ENCODE measurements at places on chromosomes 1 and 21.
A peak's percentile ranks its signal among the peaks of the same experiment; 100 is the strongest.

DNA sequence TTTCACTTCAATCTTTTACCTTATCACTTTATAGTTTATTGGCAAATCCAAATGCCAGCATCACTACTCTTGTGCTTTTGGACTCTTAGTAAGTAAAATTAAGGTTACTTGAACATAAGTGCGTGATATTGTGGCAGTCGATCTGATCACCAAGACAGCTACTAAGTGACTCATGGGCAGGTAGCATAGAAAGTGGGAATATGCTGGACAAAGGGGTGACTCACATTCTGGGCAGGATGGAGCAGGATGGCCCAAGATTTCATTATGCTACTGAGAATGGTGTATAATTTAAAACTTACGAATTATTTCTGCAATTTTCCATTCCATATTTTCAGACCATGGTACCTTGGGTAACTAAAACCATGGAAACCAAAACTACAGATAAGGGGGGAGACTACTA, 120.2 kb downstream of the ROR1 start:
- no peak for DNase-seq

GRCh38 chr1:83762416-83762815, 236.5 kb downstream of the TTLL7 start:
- DNase-seq: no peak

- no peak for DNase-seq
Observed at GRCh38 chr1:16026723-16027484, 5.1 kb downstream of the CLCNKA start.

- no peak for DNase-seq
Observed at GRCh38 chr21:34950980-34951379, 98.1 kb downstream of the RUNX1 start.

DNA sequence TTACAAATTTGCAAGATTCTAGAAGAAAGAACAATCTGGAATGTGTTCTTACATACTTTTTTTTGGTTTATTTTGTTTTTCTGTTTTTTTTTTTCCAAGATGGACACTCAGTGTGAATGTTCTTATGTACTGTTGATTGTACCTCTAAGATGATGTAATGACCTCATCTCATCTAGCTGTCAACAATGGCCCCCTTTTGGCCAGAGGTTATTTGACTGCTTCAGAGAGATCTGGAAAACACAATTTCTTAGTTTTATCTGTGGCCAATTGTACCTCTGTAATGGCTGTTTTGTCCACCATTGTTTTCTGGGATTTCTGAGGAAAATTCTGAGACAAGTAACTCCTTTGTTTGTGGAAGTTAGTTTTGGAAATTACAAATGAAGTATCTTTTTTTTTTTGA, 38.9 kb downstream of the ST6GALNAC3 start:
- no peak for DNase-seq

DNA sequence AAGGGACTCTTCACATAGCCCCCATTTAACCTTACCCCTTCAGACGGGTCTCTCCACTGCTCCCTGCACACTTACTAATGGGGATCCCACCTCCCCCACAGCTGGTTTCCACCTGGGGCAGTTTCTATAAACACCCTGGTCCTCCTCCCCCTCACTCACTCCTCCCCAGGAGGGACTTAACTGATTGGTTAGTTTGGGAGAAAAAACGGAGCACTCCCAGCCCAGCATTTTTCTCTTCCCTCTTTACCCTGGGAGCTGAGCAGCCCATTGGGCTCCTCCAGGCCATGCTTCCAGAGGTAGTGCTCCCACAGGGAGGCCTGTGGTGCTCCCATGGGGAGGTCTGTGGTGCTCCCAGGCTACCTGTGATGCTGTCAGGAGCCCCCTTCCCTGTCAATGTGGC, 93.7 kb downstream of the MIS18A start:
- DNase-seq: no peak

GRCh38 chr21:43600642-43601402, 58.5 kb downstream of the HSF2BP start:
- DNase-seq: no peak

GRCh38 chr1:7721940-7722669, 49.0 kb upstream of the VAMP3 start:
- DNase-seq: no peak

DNA sequence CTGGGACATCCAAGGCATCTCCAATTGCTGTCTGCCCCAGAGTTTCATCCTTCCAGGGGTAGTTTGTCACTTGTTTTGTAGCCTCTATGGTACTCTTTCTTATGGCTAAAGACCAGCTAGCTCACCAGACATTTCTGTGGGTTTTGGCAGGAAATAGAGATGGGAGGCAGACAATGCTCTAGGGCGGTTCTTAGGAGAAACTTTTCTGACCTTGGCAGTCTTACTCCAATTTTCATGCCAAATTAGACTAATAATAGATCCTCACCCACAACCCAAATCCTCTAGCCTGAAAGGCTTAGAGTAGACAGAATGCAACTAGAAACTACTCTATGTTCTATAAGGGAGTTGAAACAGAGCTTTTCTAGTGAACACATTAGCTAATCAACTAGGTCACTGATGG, 69.8 kb downstream of the LRIG2 start:
- DNase-seq: no peak

DNA sequence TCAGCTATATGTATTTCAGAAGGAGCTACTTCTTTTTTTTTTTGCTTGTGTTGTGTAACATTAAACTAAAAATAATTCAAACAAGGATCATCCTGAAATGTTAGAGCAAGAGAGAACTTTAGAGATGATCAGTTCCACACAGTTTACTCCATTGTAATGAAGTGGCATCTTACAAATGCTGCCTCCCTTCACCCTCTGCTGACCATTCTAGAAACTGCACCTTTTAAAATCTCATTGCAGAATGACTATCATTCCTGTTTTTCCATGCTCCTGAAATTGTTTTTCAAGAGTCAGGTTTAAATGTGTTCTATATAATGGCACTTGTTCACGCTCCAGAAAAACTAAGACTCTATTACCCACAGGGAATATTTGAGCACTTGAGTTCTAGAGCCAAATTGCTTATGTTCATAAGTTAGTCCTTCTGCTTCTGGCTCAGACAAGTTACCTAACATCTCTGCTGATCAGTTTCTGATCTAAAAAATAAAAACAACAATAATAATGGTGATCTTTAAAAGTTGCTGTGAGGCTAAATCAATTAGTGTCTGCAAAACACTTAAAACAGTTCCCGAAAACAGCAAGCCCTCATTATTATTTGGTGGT, 21.5 kb upstream of the SLC44A5 start:
- peak; percentile 13 for DNase-seq

GRCh38 chr1:116492358-116492811, 78.4 kb downstream of the CD58 start:
- DNase-seq: no peak

- DNase-seq: no peak
Observed at GRCh38 chr1:230280054-230280795, 145.9 kb downstream of the PGBD5 start.

GRCh38 chr1:31693231-31693630, 10.6 kb downstream of the COL16A1 start:
- DNase-seq: no peak

DNA sequence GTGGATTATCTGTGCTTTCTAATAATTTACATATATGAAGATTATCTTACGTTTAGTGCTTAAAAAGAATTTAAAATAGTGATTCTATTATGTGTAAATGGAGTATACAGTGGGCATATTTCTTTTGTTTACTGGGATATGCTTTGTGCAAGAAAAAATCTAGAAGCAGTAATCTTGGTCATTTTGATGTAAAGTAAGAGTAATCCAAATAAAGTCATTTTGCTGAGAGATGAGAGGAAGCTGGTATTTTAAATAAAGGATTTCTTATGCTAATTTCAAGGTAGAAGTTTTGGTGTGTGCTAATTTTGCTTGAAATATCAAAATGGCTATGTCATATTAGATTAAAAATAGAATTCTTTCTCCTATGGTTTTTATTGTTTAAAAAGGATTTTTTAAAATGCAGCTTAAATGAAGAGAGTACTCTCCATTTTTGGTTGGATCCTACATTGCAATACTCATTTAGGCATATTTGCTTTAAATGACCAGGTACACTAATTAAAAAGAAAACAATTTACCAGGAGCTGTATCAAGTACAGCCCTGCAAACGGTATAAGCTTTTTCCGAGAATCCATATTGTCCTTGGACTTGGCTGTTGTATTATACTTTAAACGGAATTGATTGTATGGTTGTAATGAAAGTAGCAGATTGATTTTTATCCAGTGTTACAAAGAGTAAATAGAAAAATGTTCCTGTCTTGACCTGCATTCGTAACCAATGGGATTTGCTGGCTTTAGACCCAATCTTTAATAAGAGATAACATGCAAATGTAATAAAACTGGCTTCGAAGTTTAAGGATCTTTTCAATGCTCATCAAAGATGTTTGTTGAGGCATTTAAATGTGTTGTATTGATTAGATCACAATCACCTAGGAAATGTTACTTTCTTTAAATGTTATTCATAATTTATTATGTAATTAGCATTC, 574.7 kb downstream of the USP25 start:
- DNase-seq: no peak

GRCh38 chr1:152440635-152441471, 26.8 kb upstream of the CRNN start:
- DNase-seq: peak; percentile 68

DNA sequence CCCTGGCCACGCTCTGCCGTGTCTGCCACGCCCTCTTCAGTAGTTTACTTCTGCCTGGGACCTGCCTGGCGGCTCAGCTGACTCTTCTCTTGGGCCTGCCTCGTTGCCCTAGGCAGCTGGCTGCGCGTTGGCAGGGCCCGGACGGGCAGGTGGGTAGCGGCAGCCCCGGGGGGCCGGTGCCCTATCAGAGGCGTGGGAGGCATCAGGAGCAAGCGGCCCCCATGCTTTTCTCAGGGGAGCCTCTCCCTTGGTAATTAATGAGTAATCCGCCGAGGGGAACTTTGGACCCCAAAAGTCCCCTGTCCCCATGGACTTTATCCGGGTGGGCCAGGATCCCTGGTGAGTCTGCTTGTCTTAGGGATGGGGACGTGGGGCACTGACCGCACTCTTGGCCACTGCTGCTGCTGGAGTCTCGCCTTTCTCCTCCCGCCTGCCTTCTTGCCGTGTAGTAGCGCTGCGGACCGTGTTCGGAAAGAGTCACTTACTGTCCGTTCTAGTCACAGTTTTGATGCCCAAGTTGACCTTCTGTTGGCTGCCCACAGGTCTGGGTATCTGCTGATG, 22.7 kb downstream of the SKI start:
- no peak for DNase-seq

- no peak for DNase-seq
Observed at GRCh38 chr1:151849871-151850270, 3.6 kb downstream of the THEM5 start.

DNA sequence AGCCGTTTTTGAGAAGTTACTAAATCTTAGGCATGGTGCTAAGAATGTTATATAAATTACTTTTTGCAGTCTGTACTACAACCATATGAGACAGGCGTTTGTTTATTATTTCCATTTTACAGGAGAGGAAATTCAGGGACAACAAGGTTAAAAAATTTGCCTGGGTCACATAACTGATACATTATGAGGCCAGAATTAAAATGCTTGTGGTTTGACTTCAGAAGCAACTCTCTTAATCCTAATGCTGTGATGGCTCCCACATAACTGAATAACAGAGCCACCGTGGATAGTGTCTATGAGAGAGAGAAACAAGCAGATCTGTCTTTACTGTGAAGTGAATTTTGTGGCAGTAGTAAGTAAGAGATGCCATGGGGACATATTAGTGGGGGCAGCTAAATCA, 184.9 kb downstream of the NCAM2 start:
- DNase-seq: no peak

DNA sequence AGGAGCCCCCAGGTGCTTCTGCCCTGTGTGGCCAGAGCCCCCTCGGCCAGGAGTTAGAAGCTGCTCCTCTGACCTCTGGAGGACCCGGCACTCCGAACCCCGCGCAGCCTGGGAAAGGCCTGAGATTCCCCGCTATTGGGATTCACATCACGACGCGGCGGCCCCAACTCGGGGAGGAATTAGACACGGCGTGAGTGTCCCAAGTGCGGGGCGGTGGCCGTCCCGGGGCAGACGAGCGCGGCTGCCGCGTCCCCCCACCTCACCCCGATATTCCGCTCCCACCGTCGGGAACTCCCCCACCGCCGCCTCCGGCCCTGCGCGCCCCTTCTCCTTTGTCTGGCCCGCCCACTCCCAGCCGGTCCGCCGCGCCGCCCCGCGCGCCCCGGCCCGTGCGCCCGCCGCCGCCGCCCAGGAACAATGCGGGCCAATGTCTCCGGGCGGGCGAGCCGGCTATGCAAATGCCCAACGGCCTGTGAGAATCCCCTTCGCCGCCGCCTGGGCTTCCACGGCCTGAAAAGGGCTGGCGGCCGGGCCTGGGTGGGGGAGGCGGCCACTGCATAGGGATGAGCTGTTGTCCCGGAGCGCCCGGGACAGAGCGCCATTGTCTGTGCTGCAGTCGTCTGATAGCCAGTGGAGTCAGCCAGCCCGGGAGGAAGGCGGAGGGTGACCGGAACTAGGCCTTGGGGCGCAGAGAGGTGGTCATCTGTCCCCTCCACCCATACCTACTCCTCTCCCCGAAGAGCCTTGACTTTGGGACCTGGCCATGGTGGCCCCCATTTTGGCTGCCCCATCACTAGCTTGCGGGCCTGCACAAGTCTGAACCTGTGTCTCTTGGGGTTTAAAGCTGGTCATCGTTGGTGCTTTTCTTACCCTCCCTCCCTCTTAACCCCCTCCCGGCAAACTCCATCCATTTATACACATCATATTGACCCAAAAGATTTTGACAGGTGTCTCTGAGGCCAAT, 19.4 kb downstream of the RHBG start:
- DNase-seq: no peak

- DNase-seq: no peak
Observed at GRCh38 chr1:37073854-37074379, 39.6 kb upstream of the GRIK3 start.

GRCh38 chr1:230507666-230508402, 81.7 kb upstream of the PGBD5 start:
- no peak for DNase-seq

- peak; percentile 64 for DNase-seq
Observed at GRCh38 chr1:213122514-213122929, 71.5 kb downstream of the RPS6KC1 start.

- no peak for DNase-seq
Observed at GRCh38 chr1:9555942-9556341, 16.7 kb downstream of the SLC25A33 start.

DNA sequence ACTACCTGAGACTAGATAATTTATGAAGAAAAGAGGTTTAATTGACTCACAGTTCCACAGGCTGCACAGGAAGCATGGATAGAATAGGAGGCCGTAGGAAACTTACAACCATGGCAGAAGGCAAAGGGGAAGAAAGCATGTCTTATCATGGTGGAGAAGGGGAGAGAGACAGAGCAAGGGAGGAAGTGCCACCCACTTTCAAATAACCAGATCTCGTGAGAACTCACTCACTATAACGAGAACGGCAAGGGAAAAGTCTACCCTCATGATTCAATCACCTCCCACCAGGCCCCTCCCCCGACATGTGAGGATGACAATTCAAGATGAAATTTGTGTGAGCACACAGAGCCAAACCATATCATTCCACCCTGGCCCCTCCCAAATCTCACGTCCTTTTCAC, 4.7 kb upstream of the C21orf91 start:
- no peak for DNase-seq

Data from AML-193 (cell line).